CD8-positive, alpha-beta memory T cell (primary cell): ENCODE measurements at places on chromosomes 3 and 15. TPM values are rescaled to one million over a fixed set of nuclear protein-coding genes. Genes with fewer than 3 reads are reported as not detected.

DNA sequence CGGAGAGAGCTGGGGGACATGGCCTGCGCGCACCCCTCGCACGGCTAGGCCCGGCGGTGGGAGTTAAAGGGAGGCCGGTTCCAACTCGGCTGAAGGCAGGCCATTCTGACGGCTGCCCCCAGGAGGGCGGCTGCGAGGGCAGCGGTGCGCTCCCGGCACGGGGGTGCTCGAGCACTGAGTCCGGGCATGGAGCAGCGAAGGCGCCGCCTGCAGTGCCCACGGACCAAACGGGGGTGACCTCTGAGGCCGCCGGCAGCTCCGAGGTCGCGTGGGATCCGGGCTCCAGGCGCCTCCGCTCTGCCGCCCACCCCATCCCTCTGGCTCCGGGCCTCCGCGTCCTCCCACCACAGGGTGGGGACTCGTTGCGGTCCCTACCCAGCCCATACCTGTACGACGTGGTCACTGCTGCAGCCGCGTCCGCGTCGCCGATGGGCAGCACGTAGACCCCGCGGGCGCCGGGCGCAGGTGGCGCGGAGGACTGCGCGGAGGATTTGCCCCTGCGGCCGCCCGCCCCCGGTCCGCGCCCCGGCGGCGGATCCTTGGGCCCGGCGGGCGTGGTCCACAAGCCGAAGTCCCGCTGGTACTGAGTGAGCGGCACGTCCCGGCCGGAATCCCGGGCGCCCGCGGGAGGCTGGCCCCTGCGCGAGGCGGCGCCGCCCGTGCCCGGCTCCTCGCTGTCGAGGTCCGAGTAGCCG is 469 bp downstream of the MAP6D1 start:
- peak; percentile 51 for DNase-seq
- peak overlapping the region; percentile 46 for H3K4me3 ChIP-seq
- H3K27ac ChIP-seq = no peak overlapping the region
- H3K27me3 ChIP-seq = no peaks in the 10 kb centered on the region
- peaks cover 10% of the 10 kb centered on the region for H3K4me1 ChIP-seq

Gene SCG5
- 0.24 TPM for total RNA-seq

- H3K4me3 ChIP-seq = no peak overlapping the region
- no peaks in the 10 kb centered on the region for H3K4me1 ChIP-seq
- DNase-seq = no peak
Measured at GRCh38 chr3:32613183-32613582, 42.5 kb upstream of the DYNC1LI1 start.

DNA sequence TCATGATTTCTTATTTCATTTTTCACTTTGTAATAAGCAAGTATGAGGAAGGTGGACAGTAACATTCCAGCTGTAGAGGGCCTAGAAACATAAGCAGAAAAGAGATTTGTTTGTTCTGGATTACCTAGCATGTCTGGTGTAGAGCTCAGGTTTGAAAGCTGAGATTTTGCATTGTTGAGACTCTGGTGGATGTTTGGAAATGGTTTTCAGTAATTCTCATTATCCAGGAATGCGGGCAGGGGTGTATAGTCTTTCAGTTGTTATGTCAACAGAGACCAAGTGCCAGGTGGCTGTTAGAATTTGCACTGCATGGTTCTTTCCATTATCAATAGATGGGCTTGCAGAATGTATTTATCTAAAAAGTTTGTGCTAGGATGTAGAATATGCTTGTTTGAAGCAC is 10.9 kb downstream of the GPD1L start:
- DNase-seq = no peak
- no peaks in the 10 kb centered on the region for H3K27me3 ChIP-seq
- H3K27ac ChIP-seq = no peak overlapping the region
- no peak overlapping the region for H3K4me3 ChIP-seq

Gene RBPMS2
- not detected for total RNA-seq

Gene GCSAM
- 4.8 TPM for total RNA-seq

Gene CEP19
- 7.4 TPM for total RNA-seq

- no peak overlapping the region for H3K27ac ChIP-seq
- H3K27me3 ChIP-seq = no peaks in the 10 kb centered on the region
- H3K4me3 ChIP-seq = no peak overlapping the region
- DNase-seq = no peak
Measured at GRCh38 chr15:35693286-35693685, 147.3 kb upstream of the DPH6 start.

- peaks cover 47% of the 10 kb centered on the region for H3K36me3 ChIP-seq
- no peak for DNase-seq
- H3K27me3 ChIP-seq = no peaks in the 10 kb centered on the region
- H3K27ac ChIP-seq = no peak overlapping the region
- no peak overlapping the region for H3K4me3 ChIP-seq
- H3K4me1 ChIP-seq = peaks cover 14% of the 10 kb centered on the region
Measured at GRCh38 chr15:90478846-90479481, 50.8 kb upstream of the CRTC3 start.

Gene STARD5
- total RNA-seq = 5.8 TPM

DNA sequence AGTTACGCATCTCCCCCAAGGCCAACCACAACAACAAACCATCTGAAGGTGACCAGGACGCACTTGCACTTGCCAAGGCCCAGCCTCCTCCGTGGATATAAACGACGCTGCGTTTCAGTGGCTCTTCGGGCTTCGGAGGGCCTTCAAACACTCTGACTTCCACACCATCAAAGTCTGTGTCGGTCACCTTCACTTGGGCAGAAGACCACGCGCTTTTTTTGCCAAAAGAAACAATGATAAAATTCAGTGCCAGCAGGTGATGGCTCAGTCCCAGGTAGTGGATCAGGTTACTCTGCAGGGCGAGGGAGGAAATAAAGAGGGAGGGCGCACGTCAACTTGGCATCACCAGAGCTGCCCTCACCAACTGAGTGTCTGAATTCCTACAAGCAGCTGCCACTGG is 63.0 kb downstream of the NCEH1 start:
- H3K4me3 ChIP-seq = no peak overlapping the region
- no peak overlapping the region for H3K27ac ChIP-seq
- H3K36me3 ChIP-seq = no peaks in the 10 kb centered on the region
- H3K4me1 ChIP-seq = no peaks in the 10 kb centered on the region

Gene CTNNB1
- total RNA-seq = 156 TPM

Gene ADCY5
- total RNA-seq = not detected

Gene EPHB1
- total RNA-seq = not detected

DNA sequence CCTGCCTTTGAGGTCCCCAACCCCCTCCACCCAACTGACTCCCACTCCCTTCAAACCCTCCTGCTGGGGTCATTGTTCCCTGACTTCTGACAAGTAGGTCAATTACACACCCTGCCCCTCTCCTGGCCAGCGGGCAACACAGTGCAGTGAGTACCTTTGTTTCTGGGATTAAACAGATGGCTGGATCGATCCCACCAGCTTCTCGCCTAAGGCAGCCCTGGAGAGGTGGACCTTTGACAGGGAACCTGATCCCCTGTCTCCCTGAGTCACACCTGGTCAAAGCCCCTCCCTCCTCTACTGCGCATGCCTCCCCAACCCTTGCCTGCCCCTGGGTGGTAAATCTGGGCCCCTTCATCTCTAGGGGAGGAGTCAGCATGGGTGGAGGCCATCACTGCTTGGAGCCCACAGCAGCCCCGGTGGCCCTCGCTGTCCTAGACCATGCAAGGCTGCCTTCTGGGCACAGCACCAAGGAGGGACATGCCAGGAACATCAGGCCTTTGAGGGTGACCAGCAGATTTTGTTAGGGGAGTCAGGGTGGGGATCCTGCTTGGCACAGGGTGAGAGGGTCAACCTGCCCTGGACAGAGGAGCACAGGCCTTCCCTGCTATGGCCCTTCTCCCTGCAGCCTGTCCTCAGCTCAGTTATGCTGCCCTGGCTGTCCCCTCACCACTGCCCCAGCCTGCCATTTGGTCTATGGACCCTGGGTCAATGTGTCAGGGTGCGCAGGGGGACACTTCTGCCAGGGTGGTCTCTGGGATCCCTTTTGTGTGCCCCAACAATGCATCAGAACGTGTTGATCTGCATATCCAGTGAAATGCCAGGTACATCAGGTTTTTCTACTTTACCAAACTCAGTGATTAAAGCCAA is 9.8 kb upstream of the PRR23E start:
- H3K4me3 ChIP-seq = no peak overlapping the region
- no peaks in the 10 kb centered on the region for H3K36me3 ChIP-seq
- H3K27me3 ChIP-seq = no peaks in the 10 kb centered on the region

DNA sequence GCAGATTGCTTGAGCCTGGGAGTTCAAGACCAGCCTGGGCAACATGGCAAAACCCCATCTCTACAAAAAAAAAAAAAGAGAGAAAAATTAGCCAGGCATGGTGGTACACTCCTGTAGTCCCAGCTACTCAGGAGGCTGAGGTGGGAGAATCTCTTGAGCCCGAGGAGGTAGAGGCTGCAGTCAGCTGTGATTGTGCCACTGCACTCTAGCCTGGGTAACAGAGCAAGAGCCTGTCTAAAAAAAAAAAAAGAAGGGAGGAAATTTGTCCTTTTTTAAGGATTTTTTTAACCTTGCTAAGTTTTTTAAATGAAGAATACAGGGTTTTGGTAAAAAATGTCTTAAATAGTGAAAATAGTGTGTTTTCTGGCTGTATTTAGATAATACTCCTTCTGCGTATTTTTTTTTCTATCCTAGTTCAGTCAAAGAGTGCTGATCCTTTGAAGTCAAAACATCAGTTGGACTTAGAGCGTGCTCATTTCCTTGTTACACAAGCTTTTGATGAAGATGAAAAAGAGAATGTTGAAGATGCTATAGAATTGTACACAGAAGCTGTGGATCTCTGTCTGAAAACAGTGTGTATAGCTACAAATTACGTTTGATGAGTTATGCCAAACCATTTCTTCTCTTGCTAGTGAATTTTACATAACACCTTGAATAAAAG is 11.1 kb downstream of the CAPN7 start:
- no peak overlapping the region for H3K27ac ChIP-seq
- peaks cover 34% of the 10 kb centered on the region for H3K36me3 ChIP-seq
- peaks cover 6% of the 10 kb centered on the region for H3K4me1 ChIP-seq

Gene GOLIM4
- total RNA-seq = 7.3 TPM

Gene PDE8A
- 14.3 TPM for total RNA-seq

DNA sequence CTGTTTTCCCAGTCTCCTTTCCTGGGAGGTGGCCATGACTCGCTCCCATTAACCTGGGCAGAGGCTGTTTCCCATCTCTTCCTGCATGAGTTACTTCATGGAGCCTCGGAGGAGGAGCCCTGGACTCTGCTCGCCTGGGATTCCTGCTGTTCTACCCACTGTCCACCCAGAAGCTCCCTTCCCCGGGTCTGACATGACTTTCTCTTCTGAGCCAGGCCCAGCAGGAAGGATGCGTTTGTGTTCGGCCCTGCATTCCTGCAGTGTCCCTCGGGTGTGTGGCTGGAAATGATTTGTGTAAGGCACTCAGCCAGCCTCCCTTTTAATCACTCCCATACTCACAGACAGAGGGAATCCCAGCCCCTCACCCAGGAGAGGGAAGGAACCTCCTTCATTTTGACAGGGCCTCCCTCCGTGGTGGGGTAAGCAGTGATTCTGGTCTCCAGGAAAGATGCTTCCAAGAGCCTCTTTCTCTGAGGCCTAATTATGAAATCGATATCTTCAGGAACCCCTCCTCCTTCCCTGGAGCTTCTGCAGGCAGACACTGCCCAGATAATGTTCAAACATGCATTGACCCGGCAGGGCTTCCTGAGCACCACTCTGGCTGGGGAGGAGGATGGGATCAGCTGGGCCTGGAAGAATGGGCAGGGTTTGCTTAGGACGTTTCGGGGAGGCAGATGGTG is 41.6 kb upstream of the DLG1 start:
- H3K27me3 ChIP-seq = no peaks in the 10 kb centered on the region
- no peaks in the 10 kb centered on the region for H3K36me3 ChIP-seq
- no peak overlapping the region for H3K27ac ChIP-seq
- no peak overlapping the region for H3K4me3 ChIP-seq
- DNase-seq = no peak

Gene NDN
- total RNA-seq = 0.77 TPM

Gene MCCC1
- total RNA-seq = 32.8 TPM

DNA sequence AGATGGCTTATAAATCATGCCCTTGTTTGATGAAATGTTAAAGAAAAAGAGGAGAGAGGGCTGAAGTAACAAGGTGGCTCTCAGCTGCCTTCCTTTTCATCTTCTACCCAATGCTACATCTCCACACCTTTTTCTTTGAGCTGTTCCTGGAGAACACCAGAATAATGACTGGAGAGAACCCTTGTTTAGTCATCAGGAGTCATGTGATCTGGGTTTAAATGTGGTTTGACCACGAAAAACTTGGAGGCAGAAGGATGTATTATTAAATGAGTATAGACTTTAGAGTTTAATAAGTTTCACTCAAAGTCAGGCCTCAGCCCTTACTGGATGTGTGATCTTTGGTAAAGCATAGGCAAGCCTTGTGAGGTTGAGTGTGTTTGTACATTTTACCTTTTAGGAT is 230.3 kb upstream of the TBL1XR1 start:
- no peaks in the 10 kb centered on the region for H3K36me3 ChIP-seq
- H3K4me1 ChIP-seq = peaks cover 22% of the 10 kb centered on the region
- no peak for DNase-seq
- peak overlapping the region; percentile 48 for H3K27ac ChIP-seq
- H3K4me3 ChIP-seq = peak overlapping the region; percentile 49

Gene MYO9A
- 22.0 TPM for total RNA-seq

GRCh38 chr15:22956257-22956977 is 23.8 kb downstream of the CYFIP1 start:
- no peak for DNase-seq
- no peak overlapping the region for H3K27ac ChIP-seq
- H3K4me3 ChIP-seq = no peak overlapping the region
- no peaks in the 10 kb centered on the region for H3K36me3 ChIP-seq

Gene GABPB1
- total RNA-seq = 46.5 TPM

GRCh38 chr3:4741404-4742307 is 237.6 kb upstream of the BHLHE40 start:
- H3K27ac ChIP-seq = peak overlapping the region; percentile 77
- peaks cover 52% of the 10 kb centered on the region for H3K4me1 ChIP-seq
- DNase-seq = no peak
- H3K36me3 ChIP-seq = no peaks in the 10 kb centered on the region

GRCh38 chr3:170811515-170811914 is 58.5 kb downstream of the RPL22L1 start:
- no peak overlapping the region for H3K4me3 ChIP-seq
- no peak for DNase-seq
- H3K4me1 ChIP-seq = no peaks in the 10 kb centered on the region
- peak overlapping the region; percentile 4 for H3K27ac ChIP-seq
